ENCODE measurements at places on chromosomes 4 and X.

DNA sequence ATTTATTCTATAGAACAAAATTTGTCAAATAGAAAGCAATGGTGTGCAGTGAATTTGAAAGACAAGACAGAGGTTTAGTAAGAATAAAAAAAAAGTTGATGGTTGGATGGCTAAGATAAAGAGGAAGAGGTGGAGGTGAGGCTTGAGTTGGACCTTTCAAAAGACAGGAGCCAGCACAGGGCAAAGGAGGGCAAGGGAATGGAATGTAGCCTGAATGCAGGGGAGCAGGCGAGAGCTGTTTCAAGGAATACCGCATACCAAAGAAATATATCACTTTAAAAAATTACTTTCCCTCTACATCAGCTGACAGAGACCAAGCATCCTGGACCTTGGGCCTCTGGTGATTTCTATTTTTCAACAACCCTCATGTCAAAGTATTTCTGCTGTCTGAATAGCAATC lies 38.0 kb upstream of the CXXC4 start:
- no peak for DNase-seq

DNA sequence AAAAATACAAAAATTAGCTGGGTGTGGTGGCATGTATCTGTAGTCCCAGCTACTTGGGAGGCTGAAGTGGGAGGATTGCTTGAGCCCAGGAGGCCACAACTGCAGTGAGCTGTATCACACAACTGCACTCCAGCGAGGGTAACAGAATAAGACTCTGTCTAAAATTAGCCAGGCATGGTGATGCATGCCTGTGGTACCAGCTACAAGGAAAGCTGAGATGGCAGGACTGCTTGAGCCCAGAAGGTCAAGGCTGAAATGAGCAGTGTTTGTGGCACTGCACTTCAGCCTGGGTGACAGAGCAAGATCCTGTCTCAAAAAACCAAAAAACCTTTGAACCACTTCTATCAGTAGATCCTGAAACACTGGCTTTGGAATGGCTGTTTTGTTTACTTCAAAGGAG lies 10.2 kb downstream of the GRSF1 start:
- no peak for DNase-seq

DNA sequence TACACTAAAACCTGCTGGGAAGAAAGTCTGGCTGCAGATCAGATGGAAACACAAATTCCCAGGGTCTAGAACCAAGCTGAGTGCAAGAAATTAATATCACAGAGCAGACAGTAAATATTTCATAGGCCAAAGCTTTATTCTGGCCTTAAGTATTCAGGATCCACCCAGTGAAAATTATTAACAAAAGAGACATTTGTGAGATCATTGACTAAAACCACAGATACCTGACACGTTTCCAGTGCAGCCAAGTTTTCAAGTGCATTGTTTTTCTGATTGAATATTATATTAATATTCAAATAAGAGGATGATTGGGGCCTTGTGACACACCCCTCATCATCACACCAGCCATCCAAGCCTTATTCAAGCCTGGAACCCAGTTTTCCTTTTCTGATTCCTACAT lies 10.3 kb downstream of the ELOVL6 start:
- DNase-seq, result no peak

DNA sequence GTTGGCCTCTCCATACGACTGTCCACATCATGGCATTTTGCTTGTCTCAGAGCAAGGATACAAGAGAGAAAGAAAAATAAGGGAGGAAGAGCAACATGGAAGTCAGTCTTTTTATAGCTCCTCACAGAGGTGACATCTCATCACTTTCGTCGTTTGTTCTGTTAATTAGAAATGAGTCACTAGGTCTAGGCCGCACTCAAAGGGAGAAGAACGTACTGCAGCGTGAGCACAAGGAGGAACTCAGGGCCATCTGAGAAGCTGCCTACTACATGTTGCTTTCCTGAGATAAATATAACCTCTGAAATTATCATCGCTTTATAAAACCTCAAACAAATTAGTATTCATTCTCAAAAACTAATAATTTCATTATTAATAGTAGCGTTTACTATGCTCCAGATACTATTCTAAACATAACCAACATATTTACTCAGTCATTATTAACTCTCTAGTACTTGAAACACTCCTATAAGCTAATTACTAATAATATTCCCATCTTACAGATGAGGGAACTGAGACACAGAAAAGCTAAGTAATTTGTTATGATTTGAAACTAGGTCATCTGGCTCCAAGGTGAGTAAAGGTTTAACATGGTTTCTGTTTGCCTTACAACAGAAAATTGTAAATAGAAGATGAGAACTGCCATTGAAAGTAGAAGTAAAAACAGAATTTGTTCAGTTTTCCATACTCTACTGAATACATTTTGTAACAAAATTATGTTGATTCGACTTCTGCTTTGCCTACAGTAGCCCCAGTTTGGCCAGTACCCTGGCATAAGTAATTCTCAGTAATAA lies 213.2 kb upstream of the UGT8 start:
- DNase-seq, result no peak

DNA sequence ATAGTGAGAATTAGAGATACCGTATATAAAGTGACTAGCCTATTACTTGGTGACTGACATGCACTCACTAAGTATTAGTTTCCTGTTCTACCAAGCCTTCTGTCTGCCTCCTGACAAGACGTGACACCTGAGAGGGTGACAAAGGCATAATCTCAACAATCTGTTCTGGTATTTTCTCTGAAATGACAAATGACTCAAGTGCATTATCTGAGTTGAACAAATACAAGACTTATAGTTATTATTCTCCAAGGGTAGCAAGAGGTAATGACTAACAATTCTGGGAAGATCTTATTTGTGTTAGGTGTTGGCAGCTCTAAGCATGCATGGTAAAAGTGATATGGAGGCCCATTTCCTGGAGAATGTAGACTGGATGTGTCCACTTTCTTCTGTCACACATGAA lies 60.6 kb downstream of the SYTL5 start:
- no peak for DNase-seq

GRCh38 chr4:98491899-98492559 lies 166.4 kb downstream of the TSPAN5 start:
- DNase-seq, result no peak

GRCh38 chr4:6245246-6246169 lies 24.1 kb upstream of the WFS1 start:
- no peak for DNase-seq

DNA sequence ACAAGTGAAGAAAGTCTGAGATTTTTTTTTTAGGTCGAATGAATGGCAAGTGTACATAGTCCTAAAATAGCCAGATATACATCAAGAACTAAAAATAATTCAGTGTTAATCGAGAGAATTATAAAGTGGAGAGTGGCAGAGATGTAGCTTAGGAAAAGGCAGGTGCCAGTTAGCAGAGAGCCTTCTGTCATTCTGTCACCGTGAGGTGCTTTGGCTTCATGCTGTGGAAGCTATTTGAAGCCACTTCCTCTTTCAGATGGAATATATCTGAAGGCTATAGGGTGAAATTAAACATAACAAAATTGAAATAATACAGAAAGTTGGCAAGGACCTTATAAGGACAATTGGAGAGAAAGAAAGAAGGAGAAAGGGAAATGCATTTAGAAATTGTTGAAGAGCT lies 756.3 kb downstream of the CCSER1 start:
- DNase-seq, result no peak

- DNase-seq, result no peak
Measured at GRCh38 chrX:130636277-130636676, 234.5 kb downstream of the RBMX2 start.

DNA sequence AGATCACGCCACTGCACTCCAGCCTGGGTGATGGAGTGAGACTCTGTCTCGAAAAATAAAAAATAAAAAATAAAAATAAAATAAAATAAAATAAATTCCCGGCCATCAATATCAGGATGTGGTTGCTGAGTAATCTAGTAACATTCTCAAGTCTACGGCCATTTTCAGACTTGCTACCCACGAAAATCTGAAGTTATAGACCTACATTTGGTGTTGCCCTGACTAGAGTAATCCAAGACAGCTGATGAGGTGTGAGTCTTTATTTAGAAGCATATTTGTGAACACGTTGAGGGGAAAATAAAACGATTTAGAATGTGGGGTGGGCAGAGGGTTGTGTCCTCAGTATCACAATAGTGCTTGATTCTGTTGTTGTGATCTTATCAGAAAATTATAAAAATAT lies 130.2 kb upstream of the MID1 start:
- DNase-seq, result no peak

DNA sequence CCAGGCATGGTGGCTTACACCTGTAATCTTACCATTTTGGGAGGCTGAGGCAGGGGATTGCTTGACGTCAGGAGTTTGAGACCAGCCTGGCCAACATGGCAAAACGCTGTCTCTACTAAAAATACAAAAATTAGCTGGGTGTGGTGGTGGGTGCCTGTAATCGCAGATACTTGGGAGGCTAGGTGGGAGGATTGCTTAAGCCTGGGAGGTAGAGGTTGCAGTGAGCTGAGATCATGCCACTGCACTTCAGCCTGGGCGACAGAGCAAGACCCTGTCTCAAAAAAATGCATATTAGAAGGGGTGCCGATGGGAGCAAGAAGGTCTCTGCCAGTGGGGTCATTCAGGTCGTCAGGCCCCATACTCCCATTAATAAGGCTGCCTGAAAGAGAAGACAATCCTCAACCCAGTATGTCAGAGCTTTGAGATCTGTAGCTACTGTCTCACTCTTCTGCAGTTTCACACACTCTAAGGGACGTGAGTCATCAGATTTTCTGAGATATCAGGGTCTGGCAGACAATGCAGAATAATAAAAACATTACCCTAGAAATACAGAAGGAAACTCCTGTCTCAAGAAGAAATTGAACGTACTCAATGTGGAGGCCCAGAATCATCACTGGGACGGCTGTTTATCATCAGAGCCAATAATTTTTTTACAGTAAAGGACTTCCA lies 176.7 kb upstream of the FAT1 start:
- DNase-seq, result no peak

DNA sequence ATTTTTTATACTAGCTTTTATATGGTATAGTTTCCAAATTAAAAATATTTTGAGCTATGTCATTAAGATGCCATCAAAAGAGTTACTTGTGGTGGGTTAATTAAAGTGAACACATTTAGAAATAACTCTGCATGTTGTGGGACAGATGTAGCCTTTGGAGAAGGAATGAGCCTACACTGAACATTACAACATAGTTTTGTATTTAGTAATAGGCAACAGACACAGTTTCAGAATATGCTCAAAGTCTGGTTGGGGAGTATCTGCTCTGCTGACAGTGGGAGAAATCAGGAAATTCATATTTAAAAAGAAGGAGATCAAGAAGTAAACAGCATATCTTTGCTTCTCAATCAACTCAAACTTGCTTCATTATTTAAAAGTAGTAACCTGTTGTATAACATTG lies 23.7 kb downstream of the EMCN start:
- no peak for DNase-seq

DNA sequence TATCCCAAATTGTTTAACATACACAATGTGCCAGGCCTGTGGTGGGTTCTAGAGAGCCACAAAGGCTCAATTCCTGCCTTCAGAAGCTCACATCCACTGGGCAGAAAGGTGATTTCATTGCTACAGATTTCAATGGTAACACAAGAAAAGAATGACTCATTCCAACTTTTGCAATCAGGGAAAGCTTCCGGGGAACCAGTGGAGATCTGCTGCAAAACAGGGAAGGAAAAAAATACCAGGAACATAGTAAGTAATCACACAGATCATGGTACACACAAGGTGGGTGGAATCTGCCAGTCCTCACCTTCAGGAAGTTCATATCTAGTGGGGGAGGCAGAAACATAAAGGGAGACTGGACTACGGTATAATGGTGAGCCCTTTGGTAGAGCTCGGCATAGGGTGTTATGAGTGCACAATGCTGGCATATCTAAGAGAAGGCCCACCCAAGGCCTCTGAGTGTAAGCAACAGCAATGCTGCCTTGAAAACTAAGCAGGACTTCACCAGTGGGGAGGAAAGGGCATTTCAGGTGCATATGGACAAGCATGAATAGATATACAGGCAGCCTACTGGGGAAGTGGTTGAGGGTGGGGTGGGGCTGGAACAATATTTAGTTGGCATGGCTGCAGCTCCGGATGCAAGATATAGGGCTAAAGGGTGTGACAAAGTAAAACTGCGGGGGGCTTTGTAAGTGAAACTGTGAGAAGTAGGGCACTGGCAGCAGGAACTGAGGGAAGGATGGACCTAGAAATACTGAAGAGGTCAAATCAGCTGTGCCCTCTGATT lies 24.2 kb downstream of the GPRIN3 start:
- DNase-seq, result no peak

All from germinal center (tissue), 1 donor.